CD8-positive, alpha-beta memory T cell (primary cell): ENCODE measurements at places on chromosomes 13 and 19.
A peak's percentile ranks its signal among the peaks of the same experiment; 100 is the strongest.

- no peak for DNase-seq
These were observed 19.3 kb upstream of the LGALS13 start for GRCh38 chr19:39582891-39583625.

- no peak for DNase-seq
These were observed 22.9 kb downstream of the WDFY2 start for GRCh38 chr13:51607165-51607564.

GRCh38 chr13:80510686-80511085 lies 169.8 kb upstream of the SPRY2 start:
- no peak for DNase-seq

DNA sequence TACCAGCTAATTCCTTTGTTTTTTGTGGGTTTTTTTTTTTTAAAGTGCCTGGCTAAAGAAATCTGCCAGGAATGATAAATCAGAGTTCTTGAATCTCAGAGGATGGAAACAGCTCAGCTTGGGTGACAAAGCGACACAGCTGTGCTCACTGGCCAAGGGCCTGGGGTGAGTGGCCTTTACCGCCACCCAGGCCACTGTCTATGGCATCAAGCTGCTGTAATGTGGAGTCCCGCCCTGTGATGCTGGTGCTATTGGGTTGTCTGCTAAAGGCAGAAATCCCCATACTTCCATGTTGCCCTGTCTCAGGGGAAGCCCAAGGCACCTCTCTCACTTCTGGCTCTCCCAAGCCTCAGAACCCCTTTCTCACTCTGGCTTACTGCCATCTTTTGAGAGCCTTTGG lies 82.6 kb upstream of the FARP1 start:
- DNase-seq: no peak

- no peak for DNase-seq
These were observed 9.6 kb upstream of the SLITRK6 start for GRCh38 chr13:85808811-85809210.

- DNase-seq: peak; percentile 70
These were observed 5.6 kb downstream of the ICAM5 start for GRCh38 chr19:10295305-10295846.

GRCh38 chr13:109093998-109094397 lies 464.6 kb downstream of the MYO16 start:
- no peak for DNase-seq

GRCh38 chr13:70960841-70961443 lies 852.7 kb upstream of the KLHL1 start:
- DNase-seq: no peak

GRCh38 chr13:29454931-29455481 lies 140.5 kb downstream of the SLC7A1 start:
- DNase-seq: no peak

DNA sequence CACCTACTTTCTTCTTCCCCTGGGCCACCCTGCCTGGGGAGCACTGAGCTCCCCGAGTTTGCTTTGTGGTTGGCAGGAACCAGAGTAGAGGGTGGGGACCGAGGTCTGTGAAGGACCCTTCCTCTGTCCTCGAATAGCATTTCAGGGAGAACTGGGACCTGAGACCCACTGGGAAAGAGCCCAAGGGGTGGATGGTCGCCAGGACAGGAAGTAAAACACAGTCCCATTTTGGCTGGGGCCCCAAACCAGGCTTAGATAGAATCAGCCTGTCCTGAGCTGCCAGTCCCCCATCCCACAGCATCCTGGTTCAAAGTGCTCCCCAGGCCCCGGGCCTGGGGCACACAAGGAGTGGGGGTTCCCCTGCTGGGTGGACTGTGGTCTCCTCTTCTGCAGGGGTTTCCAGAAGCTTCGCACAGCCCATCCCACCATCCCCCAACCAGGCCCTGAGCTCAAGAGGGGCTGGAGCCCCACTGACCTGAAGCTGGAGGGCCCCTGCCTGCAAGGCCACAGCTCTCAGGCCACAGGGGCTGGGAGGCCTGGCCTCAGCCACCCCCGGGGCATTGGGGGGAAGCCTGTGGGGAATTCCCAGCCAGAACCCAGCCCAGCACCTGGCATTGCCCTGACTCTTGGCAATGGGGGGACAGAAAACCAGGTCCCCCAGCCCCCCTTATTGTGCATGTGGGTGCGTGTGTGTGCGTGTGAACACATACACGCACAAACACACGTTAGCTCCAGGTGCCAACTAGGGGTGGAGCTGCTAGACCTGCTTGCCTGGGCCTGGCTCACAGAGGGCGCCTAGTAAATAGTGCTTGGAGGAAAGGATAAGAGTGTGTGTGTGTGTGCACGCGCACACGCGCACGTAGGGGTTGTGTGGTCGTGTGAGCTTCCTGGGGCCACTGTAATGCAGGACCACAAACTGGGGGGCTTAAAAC lies 995 bp upstream of the MKNK2 start:
- peak; percentile 62 for DNase-seq

DNA sequence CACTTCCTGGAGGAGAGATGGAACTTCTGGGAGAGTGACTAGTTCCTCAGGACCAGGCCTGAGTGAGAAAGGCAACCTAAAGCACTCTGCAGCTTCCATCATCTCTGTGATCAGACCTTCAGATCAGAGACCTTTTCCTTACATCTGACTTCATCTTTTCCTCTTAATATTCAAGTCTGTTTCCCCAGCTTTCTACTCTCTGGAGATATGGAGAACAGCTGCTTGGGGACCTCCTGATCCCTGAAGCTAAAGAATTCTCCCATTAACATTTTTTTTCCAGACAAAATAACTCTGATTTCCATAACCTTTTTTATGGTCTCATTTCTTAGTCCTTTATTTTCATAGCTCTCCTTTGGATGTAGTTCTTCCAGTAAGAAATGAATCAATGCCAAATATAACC lies 133.4 kb upstream of the FNDC3A start:
- no peak for DNase-seq

- no peak for DNase-seq
These were observed 69.4 kb upstream of the KLF12 start for GRCh38 chr13:74203576-74203975.

DNA sequence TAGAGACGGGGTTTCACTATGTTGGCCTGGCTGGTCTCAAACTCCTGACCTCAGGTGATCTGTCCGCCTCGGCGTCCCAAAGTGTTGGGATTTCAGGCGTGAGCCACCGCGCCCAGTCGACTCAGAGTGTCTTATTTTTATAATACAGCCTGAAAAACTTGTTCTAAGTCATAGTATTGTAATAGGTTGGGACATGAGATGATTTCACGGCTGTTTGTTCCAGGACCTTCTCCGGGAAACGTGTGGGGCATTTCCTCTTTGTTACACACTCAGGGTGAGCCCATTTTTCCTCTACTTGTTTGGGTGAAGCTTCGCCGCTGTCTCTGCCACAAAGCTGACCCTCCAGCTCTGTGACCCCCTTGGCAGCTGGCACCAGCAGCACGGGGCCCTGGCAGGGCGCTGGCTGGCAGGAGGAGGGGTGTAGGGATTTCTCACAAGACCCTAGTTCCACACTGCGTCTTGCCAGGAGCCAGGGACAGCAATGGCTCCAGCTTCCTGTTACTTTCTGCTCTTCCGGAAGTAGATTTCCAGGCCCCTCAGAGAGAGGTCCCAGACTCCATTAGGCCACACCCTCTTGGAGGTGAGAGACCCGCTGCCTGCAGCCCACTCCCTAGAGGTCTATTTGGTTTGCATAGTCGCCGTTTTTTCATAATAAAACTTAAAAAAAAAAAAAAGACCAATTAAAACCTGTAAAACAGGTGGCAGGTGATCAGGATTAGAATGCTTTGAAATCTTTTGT lies 15.6 kb downstream of the FGF21 start:
- DNase-seq: no peak

GRCh38 chr13:76758257-76758656 lies 127.9 kb downstream of the KCTD12 start:
- no peak for DNase-seq

DNA sequence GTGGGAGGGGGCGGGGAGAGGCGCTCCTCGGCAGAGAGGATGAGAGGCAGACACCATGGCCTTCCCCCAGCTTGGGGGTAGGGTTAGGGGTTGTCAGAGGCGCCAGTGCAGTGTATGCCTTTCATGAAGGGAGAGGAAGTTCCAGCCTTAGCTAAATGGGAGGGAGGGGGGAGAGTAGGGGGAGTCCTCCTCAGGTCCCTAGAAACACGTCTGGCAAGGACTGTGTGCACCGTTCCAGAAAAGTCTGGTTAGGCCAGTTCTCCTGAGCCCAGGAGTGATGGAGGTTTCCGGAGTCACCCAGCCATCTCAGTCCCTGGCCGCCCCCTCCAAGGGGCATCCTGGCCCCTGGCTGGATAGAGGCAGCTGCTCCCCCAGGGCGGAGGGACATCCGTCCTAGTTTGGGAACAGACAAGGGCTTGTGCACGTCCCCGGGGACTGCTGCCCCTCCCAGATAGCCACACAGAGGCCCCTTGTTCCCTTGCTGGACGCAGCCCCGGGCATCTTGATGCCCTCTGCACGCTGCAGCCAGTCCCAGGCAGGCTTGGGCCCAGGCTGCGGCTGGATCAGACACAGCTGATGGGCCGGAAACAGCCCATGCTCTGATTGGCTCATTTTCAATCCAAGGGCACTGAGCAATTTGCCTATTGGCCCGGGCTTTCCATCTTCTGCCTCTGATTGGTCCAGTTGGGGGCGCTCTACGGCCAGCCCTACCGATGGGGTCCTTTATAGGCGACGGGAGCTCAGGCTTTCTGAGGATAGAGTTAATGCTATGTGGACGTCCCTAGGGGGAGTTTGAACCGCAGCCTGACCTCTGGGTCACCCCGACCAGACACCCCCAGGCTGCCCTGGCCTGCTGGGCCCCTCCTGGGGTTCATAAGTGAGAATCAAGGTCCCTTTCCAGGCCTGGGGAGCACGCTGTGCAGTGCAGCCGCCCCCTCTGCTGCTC lies 3.8 kb downstream of the S1PR2 start:
- DNase-seq: no peak

- no peak for DNase-seq
These were observed 32.2 kb downstream of the DEDD2 start for GRCh38 chr19:42185277-42185676.

GRCh38 chr13:29605860-29606526 lies 10.5 kb upstream of the SLC7A1 start:
- DNase-seq: no peak

DNA sequence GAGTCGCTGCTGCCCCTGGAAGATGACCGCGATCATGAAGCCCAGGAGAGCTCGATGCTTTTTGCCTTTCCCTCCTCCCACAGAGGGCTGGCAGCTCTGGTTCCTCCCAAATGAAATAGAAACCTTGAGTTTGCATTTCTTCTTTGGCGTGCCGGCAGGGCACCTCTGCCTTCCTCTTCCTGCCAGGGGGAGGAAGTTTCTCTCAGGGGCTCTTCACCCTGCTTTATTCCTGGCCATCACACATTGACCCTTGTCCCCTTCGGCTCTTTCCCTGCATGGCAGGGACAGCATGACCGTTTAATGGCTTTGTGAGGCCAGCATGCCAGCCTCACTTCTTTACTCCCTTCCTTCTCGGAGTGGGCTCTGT lies 47.9 kb downstream of the ACTN4 start:
- DNase-seq: no peak

DNA sequence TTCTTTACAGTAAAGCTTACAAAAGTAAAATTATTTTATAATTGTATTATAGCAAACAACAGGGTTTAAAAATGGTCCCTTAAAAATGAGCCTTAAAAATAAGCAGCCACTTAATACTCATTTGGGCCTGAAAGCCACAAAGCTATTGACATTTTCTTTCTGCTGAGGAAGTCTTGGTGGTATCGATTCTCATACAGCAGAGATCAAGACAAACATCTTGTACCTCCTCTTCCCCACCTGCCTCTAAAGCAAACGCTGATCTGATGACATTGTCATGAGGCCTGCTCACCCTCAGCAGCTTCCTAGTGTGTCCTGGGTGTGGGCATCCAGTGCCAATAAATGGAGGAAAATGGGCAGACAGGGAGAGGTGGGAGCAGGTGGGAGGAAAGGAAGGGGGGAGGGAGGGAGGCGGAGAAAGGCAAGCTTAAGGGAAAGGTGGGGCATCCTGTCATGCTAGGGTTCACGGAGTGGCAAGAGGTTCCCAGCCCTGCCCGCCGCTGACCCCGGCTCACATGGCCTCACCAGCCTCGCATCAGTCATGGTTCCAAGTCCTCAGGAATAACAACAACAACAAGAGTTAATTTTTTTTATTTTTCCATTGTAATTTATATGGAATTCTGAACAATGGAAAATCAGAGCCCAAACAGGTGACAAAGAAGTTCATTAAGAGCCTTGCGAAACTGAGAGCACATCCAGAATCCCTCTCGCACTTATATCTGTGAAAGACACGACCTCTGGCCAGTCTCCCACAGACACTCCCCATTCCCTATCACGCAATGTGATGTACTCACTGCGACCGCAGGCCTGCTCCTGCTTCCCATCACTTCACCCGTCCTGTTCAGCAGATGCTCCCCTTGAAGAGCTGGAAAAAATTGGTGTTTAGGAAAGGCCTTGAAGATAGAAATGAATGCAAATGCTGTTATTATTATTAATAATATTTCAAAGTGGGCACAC lies 15.1 kb upstream of the ATP11A start:
- no peak for DNase-seq

GRCh38 chr19:8575467-8575997 lies 1.7 kb downstream of the MYO1F start:
- DNase-seq: peak; percentile 78

GRCh38 chr19:34494601-34495000 lies 13.0 kb downstream of the WTIP start:
- DNase-seq: no peak

DNA sequence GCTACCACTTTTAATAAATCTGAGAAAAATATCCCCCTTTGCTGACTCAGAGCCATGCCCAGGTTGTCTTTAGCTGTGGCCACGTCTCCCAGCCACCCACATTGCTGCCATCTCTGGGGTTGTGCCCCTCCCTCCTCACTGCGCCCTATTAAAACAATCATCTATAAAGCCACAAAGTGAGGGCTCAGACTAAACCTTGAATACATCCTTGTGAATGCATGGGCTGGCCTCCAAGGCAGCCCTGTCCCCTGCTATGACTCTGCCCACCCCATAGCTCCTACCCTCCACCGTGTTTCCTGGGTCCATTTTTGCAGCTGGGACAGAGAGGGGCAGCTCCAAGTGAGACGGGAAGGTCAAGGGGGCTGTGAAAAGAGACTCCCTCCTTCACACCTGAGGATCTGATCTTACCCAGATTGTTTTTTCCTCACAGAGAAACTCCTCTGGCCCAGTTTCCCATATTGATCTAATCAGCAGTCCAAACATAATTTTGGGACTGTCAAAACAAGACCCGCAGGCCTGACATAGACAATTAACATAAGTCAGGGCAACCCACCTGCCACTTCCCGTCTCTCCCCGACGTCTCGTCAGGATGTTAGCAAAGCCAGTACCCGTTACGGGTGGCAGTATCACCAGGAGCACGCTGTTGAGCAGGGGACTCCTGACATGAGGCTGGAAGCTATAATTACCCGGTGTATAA lies 199.0 kb downstream of the KATNAL1 start:
- DNase-seq: no peak

- DNase-seq: no peak
These were observed 15.3 kb downstream of the SYDE1 start for GRCh38 chr19:15122331-15123030.
